ENCODE measurements at places on chromosomes 1 and 21.

DNA sequence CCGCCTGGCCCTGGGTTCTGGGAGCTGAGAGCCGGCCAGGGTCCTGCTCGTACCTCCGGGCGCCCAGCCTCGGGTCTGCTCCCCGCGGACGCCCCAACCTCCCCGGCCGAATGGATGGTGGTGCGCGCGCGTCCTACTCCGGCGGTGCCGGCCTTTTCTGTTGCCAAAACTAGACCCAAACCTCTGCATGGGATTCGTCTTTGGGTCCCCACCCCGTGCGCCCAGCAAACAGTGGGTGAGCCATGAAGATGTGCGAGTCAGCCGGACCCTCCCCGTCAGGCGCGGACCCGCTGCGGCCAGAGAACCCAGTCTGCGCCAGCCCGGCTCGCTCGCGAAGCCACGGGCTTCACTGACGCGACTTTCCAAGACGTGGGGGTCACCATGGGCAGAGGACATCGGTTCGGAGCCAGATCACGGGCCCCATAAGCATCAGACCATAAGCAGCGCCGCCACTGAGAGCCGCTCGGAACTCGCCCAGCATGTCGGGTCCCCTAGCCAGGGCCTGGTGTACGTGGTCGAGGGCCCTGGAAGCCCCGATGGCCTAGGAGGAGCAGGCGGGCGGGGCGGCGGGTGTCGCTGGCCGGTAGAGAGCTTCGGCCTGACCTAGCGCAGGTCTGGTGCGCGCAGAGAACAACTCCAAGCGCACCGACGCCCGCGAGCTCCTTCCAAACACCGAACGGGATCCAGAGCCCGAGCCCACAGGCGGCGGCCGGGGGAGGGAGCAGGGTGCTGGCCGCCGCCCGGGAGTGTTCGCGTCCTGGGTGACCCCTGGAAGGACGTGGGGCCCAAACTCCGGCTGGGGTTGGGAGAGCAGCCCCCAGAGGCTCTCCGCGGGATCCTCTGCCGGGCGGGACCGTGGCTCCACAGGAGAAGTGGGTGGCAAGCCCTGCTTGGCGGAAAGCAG, 1.0 kb upstream of the TP73 start:
- DNase-seq, result no peak

DNA sequence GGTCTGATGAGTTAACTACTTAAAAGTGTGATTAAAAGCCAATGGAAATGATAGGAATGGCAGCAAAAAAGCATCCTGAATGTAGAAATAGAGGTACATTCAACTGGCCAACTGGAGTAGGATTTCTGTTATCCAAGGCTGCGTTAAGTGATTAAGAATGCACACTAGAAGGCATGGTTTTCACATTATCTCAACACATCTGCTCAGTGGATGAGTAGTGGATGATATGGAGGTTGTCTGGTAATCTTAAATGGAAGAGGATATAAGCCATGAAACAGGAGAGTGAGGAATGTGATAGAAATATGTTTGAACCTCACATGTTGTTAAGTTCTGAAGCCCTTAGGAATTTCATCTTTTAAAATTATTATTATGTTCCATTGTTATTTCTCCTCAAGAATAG, 839.9 kb downstream of the USP25 start:
- no peak for DNase-seq

DNA sequence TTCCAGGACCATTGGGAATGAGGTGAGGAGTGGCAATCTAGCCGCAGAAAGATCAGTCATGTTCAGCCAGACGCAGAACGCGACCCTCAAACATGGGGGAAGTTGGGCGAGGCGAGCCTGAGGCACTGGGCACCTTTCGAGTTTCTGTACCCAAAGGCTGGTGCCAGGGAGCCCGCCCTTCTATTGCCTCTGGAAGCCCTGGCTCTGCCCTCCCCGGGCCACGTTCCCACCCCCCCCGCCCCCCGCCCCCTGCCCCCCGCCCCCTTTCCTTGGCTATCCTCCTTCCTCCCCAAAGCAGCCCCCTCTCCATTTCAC, 2.2 kb upstream of the ZBTB7B start:
- no peak for DNase-seq

- no peak for DNase-seq
These were observed 49.1 kb downstream of the COP1 start for GRCh38 chr1:176157995-176158394.

- no peak for DNase-seq
These were observed 19.5 kb downstream of the STK40 start for GRCh38 chr1:36366091-36366661.

- no peak for DNase-seq
These were observed 15.4 kb upstream of the EPS15 start for GRCh38 chr1:51534447-51534846.

GRCh38 chr1:116194568-116194967, 83.4 kb downstream of the MAB21L3 start:
- no peak for DNase-seq
